ENCODE measurements at places on chromosomes 1 and 21. TPM values are rescaled to one million over a fixed set of nuclear protein-coding genes. Genes with fewer than 3 reads are reported as not detected.

Gene ACP6
- 11.4 TPM for total RNA-seq

DNA sequence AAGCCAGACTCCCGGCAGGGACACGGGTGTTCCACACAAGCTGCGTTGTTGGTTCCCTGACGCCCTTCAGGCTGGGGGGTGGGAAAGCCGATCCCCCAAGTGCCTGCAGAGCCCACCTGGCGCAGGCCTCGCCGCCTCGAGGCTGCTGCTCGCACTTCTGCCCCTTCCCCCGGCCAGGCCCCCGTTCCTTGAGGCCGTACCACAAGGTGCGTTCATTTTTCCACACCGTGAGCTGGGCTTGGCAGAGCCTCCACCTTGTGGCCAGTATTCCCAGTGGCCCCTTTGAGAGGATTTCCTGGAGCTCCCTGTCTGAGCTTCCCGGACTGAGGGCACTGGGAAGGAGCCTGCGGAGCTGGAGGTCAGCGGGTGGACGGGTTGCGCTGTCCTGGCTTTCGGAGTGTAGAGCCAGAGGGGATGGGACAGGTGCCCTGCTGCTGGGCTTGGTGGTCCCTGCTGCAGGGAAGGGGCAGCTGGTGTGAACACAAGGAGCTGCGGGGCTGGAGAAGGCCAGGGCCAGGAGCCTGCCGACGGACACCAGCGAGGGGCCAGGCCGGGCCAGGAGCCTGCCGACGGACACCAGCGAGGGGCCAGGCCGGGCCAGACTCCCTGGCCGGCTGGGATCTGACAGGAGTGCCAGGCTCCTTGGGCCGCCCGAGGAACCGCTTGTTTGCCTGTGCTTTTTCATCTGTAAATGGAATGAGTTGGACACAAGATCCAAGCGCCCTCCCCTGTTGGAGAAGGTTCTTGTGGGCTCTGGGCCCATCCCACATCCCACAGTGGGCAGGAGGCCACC is 18.4 kb downstream of the PDXK start:
- DNase-seq, result no peak

Gene SELENOF
- total RNA-seq, result 94.0 TPM

DNA sequence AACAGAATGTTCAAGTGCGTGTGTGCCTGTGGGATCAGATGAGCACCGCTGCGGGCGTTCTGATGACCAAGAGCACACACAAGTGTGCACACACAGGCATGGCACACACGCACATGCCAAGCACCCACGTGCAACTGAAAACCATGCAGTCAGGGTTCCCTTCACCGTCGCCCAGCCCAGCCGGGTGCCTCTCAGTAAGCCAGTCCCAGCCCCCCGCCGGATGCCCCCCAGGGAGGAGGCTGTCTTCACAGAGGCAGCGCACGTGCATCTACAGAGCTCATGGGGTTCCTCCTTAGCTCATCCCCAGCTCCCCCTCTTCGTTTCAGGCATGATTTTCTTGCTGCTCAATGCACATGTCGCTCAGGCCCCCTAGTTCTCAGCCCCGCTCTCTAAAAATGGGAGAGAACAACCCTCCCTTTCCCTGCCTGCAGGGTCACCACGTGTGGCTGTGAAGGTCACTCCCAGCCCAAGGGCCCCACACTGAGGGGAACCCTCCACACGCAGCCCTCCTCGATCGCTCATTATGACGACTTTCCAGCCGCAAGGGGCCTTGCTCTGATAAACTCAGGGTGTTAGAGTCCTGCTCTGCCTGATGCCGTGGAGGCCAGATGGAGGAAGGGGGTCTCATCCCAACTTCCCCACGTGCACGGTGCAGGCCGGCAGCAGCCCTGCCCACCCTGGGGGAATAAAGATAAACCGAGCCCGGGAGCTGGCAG is 30.4 kb upstream of the ARHGEF16 start:
- no peak for DNase-seq

DNA sequence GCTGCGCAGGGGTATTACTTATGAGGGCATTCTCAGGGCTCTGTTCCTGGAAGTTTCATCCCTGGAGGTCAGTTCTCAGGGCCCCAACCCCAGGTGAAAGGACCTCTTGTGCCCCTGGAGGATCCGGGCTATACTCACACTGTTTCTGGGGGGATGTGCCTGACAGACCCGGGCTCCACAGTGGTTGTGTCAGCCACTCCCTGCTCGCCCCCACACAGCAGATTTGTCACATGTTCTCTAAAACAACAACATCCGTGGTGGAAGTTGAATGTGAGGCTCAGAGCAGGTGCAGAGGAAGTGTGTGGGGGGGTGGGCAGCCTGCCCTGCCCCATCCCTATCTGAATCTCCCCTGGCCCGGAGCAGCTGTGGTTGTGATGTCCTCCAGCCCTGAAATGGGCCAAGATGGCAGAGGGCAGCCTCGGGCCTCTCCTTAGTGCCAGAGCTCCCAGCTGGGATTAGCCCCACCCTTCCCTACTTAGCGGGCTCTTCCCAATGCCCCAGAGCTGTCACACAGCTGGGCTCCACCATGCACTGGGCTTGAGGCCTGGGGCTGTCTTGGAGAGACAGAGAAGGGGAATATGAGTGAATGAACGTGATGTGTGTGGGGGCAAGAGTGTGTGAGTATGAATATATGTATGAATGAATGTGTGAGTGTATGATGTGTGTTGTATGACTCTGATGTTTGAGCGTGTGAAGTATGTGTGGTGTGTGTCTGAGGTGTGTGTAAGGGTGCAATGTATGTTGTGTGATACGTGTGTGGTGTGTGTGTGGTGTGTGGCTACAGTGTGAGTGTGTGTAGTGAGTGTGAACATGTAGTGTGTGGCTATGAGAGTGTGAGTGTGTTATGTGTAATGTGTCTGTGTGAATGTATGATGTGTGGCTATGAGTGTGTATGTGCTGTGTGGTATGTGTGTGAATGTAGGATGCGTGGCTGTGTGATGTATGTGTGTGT is 1.5 kb upstream of the FCMR start:
- DNase-seq, result no peak

- no peak for DNase-seq
Measured at GRCh38 chr1:25917996-25918395, 11.8 kb upstream of the STMN1 start.

Gene NGF
- 25.7 TPM for total RNA-seq

DNA sequence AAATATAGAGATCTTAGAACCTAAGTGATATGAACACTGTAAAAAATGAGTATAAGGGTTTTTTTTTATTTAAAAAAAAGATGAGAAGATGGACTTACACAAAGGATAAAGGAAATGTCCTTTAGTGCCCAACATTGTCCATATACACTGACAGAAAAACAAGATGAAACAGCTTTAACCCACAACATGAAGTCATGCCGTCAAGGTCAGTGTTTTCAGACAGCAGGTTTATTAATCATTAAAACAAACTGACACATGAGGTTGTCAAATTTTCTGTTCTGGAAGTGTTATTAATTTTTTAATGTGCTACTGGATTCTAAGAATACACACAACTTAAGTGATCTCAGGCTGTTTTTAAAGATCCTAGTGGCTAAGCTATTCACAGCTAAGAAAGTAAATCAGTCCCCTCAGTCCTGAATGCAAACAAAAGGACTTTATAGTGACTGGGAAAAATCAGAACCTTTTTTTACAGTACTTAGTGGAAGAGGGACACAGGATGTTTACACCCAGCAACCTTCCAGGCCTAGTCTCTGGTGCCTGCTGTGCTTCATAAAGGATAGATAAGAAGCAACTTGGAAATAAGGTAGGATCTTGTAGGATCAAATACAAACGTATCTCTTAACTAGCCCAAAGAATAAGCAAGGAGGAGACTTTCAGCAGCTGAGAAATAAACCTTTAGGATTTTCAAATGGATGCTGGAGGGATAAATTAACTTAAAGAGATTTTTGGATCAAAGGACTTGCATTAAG is 21.9 kb upstream of the PKN2 start:
- no peak for DNase-seq

Gene MYCL
- 0.42 TPM for total RNA-seq

Gene CA14
- total RNA-seq, result not detected

DNA sequence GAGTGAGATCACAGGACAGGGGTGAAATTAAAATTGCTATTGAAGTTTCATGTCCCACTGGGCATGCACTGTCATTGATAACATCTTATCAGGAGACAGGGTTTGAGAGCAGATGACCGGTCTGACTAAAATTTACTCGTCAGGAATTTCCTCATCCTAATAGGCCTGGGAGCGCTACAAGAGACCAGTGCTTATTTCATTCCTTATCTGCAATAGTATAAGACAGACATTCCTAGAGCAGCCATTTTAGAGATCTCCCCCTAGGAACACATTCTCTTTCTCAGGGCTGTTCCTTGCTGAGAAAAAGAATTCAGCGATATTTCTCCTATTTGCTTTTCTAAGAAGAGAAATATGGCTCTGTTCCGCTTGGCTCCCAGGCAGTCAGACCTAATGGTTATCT is 181.4 kb upstream of the ETV3 start:
- no peak for DNase-seq

DNA sequence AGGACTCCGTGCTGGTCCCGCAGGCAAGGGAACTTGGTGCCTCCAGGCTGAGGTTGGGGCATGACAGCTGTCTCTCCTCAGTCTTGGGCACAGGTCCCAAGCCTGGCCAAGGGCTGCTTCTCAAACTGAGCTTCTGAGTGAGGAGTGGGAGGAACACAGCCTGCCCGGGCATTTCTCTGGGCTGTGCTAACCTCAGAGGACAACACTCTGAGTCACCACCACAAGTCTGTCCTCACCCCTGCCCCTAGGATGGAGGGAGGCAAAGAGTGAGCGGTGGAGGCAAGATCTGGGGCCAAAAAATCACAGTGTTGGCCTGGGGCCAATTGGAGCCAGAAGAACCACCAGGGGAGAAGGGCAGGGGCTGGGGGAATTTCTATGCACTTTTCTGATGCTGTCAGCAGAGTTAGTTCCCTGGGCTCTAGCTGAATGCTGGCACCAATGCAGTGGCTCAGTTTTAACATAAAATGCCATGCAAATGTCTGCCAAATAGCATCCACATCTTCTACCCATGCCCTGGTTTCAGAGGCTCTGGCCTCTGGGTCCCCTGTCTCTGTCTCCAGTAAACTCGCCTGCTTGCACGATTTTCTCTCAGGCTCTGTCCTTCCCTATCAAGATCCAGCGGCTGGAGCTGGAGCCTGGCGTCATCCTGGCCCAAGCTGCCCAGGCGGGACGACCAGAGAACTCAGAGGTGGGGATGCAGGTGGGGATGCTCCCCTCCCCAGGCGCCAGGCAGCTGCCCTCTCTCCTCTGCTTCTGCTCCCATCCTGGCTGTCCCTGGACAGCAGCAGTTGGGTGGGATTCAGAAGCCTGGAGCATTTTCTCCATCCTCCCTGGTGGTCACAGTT is 11.0 kb upstream of the CDK18 start:
- peak; percentile 29 for DNase-seq

Gene ILDR2
- total RNA-seq, result not detected

- DNase-seq, result no peak
Measured at GRCh38 chr21:15445327-15445726, 284.5 kb upstream of the USP25 start.

DNA sequence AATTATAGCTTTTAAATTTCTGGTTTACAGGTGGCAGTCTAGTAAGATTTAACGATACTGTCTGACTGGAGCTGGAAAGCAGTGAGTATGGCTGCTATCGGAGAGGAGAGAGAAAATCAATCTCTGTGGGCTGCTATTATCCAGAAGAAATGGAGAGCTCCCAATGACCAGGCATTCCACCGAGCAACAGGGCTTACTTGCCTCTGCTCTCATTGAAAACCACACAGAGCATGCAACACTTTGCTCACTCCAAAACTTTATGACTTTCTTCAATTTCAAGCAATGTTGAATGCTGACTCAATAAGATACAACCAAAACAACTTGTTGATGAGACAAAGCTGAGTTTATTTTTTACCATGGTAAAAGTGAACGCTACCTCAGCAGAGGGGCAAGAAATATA is 337.0 kb upstream of the NCAM2 start:
- DNase-seq, result no peak

- no peak for DNase-seq
Measured at GRCh38 chr1:36687312-36687711, 204.6 kb upstream of the CSF3R start.

GRCh38 chr1:66728021-66728420 is 24.2 kb upstream of the DYNLT5 start:
- DNase-seq, result no peak

Gene CFAP74
- not detected for total RNA-seq

DNA sequence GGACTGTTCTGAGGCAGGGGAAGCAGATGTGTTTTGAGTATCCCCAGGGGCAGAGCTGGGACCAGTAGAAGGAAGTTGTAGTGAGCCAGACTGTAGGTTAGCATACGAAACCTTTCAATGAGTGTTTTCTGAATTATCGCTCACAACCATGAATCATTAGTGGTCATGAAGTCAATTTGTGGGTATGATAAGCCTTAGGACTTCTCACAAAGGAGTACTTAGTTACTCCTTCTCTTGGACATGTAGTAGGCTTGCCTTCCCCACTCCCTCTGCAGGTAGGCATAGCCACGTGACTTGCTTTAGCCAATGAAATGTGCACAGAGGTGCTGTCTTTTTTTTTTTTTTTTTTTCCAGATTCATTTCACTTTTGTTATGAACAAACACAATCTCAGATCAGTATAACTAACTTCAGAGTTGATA is 23.9 kb upstream of the FAAH start:
- no peak for DNase-seq

- no peak for DNase-seq
Measured at GRCh38 chr1:66175098-66175497, 358.9 kb upstream of the SGIP1 start.

DNA sequence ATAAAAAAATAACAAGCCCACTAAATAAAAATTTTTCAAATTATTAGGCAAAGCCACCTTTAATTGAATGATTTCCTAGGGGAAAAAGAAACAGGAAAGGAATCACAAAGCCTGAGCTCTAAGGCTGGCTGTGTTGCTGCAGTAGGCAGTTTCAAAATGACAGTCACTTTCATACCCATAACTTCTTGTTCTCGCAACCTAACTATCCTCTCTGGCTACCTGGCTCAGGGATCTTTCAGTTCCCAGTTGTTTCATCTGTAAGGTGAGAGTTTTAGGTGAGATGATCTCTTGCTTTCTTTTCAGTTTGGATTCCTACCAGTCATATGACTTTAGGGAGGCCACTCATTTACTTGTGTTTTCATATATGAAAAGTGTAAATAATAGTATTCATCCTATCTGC is 226.1 kb downstream of the ASTN1 start:
- DNase-seq, result no peak

GRCh38 chr21:36205962-36206361 is 49.3 kb downstream of the DOP1B start:
- DNase-seq, result no peak

Gene CEP104
- 27.3 TPM for total RNA-seq

- no peak for DNase-seq
Measured at GRCh38 chr1:198939286-198939685, 300.4 kb downstream of the PTPRC start.

GRCh38 chr1:59364037-59364436 is 67.1 kb downstream of the FGGY start:
- DNase-seq, result no peak

GRCh38 chr1:157042846-157043245 is 2.7 kb downstream of the ARHGEF11 start:
- DNase-seq, result no peak

DNA sequence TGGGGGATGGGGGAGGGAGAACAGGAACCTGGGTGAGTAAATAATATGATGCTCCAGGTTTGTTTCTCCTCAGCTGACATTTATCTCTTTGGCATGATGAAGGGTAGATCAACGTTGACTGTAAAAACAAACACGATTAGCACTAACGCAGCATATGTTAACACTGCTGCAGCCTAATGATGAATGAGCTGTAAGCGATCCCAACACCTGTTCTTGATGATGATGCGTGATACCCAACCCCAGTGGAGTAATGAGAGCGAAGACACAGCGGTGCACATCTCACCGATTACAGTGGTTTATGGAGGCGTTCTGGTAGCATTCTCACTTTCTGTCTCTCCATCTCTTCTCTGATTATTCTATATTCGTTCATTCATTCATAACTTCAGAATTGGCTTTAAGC is 640.4 kb downstream of the USP25 start:
- DNase-seq, result no peak

- DNase-seq, result peak; percentile 37
Measured at GRCh38 chr1:44036409-44037139, 5.3 kb upstream of the SLC6A9 start.

Data from thoracic aorta (tissue), 2 donors.